ENCODE measurements at places on chromosomes 13 and 19.
A peak's percentile ranks its signal among the peaks of the same experiment; 100 is the strongest.

GRCh38 chr19:38792250-38793111, 3.5 kb downstream of the LGALS7B start:
- DNase-seq, result no peak

DNA sequence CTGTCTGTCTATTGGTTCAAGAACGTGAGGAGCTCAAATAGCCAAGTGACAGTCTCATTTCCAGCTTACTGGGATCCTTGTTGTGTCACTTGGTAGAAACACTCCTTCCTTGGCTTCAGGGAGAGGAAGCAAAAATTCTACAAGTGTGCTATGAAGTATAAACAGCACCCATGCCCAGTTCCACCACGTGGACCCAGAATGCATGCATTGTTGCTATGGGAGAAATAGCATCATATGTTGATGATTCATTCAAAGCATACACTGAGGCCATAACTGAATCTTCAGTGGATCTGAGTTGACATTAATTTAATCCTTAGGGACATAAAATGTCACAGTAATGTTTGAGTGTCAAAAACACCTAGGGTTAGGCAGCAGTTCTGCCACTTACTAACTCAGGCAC, 199.0 kb upstream of the RXFP2 start:
- DNase-seq, result no peak

DNA sequence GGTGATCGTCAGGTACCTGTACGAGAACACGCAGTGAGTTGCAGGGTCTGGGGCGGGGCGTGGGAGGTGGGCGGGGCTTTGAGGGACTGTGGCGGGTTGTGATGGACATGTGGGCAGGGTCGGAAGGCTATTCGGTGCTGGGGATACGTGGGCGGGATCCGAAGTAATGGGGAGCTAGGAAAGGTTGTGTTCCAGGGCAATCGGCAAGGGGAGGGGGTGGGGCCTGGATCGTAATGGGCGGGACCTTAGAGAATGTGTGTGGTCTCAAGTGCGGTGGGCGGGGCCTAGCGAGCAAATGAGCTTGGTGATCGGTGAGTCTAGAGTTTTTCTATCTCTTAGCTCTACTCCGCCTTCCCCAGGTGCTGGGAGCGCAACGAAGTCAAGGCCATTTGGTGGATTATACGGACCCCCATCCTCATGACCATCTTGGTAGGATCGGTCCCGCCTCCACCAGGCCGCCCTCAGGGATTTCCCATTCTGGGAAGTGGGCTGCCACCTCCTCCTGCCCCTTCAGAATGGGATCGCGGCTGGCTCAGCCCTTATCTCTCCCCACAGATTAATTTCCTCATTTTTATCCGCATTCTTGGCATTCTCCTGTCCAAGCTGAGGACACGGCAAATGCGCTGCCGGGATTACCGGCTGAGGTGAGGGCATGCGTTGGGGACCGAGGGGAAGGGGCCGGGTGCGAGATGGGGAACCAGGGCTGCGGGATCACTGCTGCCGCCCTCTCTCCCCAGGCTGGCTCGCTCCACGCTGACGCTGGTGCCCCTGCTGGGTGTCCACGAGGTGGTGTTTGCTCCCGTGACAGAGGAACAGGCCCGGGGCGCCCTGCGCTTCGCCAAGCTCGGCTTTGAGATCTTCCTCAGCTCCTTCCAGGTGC, 9.6 kb downstream of the GIPR start:
- peak; percentile 55 for DNase-seq

GRCh38 chr13:90763476-90764150, 583.9 kb upstream of the MIR17HG start:
- DNase-seq, result no peak

- DNase-seq, result no peak
These were observed 60.4 kb upstream of the ABCC4 start for GRCh38 chr13:95361686-95362085.

DNA sequence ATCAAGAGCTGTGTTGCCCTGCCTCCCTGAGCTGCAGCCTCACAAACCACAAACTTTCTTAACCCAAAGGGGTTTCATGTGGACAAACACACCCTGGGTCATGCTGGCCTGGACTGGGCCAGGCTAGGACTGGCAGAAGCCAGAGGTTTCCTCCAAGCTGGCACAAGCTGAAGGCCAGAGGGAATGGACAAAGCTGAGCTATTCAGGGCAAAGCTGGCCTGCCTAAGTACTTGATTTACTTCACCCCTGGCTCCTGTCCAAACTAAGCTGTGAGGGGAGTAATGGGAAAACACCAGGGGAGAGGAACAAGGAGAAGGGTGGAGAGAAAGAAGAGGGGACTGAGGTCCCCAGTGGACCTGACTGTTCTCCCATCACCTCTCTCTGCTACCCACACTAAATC, 6.2 kb downstream of the CPAMD8 start:
- no peak for DNase-seq
